ENCODE measurements at places on chromosomes 13 and 19.

DNA sequence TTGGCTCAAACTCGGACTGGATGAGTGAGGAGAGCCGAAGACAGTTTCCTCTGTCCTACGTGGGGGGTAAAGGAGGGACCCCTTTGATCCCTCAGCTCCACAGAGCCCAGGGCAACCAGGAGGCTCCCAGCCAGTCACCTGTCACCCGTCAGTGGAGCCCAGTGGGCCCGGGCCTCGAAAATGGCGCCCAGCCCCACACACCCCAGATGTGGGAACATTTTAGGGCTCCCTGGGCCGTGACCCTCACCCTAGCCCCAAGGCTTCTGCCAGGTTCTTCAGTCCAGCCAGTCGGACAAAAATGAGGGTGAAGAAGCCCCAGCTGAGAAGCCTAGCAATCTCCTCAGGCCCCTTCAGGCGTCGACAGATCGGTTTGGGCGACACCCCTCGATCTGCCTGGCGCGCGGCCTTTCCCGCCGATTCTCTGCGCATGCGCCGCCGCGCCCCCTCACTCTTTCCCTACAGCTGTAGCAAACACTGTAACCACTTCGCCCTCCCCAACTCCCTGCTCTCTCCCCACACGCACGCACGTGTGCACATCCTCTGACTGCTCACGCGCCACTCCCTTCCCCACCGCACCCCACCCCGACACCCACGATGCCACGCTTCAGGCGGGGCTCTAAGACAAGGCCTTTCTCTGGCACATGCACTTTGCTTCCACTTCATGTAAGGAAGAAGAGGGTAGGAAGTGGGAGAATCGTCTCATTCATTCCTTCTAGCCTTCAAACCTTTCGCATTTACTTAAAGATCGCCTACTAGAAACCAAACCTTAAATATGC lies at the start of gene SLC6A16:
Gene SLC6A16, minus strand, starts transcription at position 391 of the 776 bp plus-strand sequence. CDS start 13,844 bp downstream, outside the sequence.
- peaks cover 19% of the 10 kb centered on the region for H3K36me3 ChIP-seq
- H3K4me1 ChIP-seq = no peaks in the 10 kb centered on the region
- no peak within 1 kb of the TSS for H3K4me3 ChIP-seq
- DNase-seq = no peak

- peaks cover 27% of the 10 kb centered on the region for H3K4me1 ChIP-seq
- H3K36me3 ChIP-seq = peaks cover 29% of the 10 kb centered on the region
- no peaks in the 10 kb centered on the region for H3K27me3 ChIP-seq
- DNase-seq = no peak
- no peak overlapping the region for H3K4me3 ChIP-seq
Measured at GRCh38 chr19:16882146-16882545, 6.7 kb upstream of the F2RL3 start.

GRCh38 chr19:48962029-48962848 lies 2.9 kb upstream of the FTL start:
- peaks cover 47% of the 10 kb centered on the region for H3K4me1 ChIP-seq
- peaks cover 13% of the 10 kb centered on the region for H3K36me3 ChIP-seq
- H3K27ac ChIP-seq = peak overlapping the region; percentile 94
- no peaks in the 10 kb centered on the region for H3K27me3 ChIP-seq
- DNase-seq = peak; percentile 54

- H3K27me3 ChIP-seq = no peaks in the 10 kb centered on the region
- no peak for DNase-seq
- H3K4me3 ChIP-seq = no peak overlapping the region
- H3K4me1 ChIP-seq = no peaks in the 10 kb centered on the region
- no peaks in the 10 kb centered on the region for H3K36me3 ChIP-seq
- no peak overlapping the region for H3K27ac ChIP-seq
Measured at GRCh38 chr13:47397739-47398138, 500.9 kb upstream of the HTR2A start.

DNA sequence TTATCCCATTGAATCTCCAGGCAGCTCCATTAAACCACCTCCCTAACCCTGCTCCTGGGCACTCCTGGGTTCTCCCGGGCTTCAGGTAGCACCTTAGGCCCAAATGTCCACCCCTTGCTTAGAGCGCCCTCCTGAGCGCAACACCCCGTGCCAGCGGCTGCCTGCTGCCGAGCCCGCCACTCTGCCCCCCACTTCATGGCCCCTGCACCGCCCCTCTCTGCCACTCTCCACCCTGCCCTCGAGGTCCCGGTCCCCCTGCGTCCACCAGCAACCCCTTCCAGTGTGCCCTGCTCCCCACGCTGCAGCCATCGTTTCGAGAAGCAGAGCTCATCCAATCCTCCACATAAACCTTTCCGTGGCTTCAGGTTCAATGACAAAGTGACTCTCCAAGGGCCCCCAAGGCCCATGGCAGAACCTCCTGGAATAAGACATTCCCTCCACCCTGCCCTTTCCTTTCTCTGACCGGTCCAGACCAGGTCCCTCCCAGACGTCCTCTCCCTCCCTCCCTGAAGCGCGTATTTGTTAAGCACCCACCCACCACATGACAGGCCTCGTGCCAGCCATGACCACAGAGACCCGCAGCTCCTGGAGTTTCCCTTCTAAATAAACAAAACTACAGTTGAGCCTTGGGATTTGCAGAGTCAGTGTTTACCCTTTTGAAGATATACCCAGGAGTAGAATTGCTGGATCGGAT lies 66.6 kb downstream of the ARHGEF18 start:
- H3K36me3 ChIP-seq = peaks cover 4% of the 10 kb centered on the region
- DNase-seq = no peak
- H3K4me3 ChIP-seq = no peak overlapping the region
- H3K4me1 ChIP-seq = no peaks in the 10 kb centered on the region

- no peak overlapping the region for H3K4me3 ChIP-seq
- H3K27ac ChIP-seq = no peak overlapping the region
- peaks cover 13% of the 10 kb centered on the region for H3K4me1 ChIP-seq
Measured at GRCh38 chr19:27729332-27729731, 1483.6 kb downstream of the UQCRFS1 start.

DNA sequence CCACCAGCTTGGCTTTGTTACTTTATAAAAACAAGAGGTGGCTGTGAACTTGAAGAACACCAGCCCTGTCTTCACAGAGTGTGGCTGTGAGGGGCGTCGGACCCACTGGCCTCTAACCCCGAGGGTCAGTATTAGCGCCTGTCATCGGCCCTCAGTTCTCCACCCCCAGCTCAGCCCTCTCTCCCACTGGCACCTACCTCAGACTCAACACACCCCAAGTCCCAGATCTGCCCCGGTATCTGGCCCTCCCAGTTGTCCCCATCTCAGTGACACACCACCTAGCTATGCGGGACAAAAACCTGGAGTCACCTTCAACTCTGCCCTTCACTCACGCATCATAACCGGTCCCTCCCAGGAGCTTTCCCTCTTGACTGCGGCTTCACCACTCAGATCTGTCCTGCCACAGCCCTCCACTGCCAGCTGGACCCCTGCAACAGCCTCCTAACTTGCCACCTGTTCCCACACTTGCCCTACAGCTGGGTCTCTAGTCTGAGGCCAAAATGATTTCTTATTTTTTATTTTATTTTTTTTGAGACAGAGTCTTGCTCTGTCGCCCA lies 45.4 kb downstream of the PEPD start:
- DNase-seq = no peak
- H3K4me1 ChIP-seq = no peaks in the 10 kb centered on the region
- H3K36me3 ChIP-seq = peaks cover 29% of the 10 kb centered on the region
- H3K4me3 ChIP-seq = no peak overlapping the region
- no peaks in the 10 kb centered on the region for H3K27me3 ChIP-seq

DNA sequence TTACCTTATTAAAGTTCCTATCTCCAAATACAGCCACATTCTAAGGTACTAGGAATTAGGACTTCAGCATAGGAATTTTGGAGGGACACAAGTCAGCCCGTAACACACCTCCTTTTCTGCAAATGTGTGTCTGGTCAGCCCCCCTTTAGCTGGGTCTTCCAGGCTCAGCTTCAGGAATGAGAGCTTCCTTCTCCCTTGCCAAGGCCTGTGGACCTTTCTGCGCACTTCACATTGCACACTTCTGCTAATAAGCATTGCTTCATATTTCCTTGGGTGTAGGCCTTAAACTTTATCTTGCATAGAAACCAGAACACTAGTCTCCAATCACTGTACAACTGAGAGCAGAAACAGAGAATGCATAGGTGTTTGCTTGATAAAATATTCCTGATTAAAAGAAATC lies 4.5 kb upstream of the STK24 start:
- H3K36me3 ChIP-seq = no peaks in the 10 kb centered on the region
- no peak overlapping the region for H3K27ac ChIP-seq
- no peaks in the 10 kb centered on the region for H3K27me3 ChIP-seq
- peaks cover 34% of the 10 kb centered on the region for H3K4me1 ChIP-seq
- DNase-seq = no peak

DNA sequence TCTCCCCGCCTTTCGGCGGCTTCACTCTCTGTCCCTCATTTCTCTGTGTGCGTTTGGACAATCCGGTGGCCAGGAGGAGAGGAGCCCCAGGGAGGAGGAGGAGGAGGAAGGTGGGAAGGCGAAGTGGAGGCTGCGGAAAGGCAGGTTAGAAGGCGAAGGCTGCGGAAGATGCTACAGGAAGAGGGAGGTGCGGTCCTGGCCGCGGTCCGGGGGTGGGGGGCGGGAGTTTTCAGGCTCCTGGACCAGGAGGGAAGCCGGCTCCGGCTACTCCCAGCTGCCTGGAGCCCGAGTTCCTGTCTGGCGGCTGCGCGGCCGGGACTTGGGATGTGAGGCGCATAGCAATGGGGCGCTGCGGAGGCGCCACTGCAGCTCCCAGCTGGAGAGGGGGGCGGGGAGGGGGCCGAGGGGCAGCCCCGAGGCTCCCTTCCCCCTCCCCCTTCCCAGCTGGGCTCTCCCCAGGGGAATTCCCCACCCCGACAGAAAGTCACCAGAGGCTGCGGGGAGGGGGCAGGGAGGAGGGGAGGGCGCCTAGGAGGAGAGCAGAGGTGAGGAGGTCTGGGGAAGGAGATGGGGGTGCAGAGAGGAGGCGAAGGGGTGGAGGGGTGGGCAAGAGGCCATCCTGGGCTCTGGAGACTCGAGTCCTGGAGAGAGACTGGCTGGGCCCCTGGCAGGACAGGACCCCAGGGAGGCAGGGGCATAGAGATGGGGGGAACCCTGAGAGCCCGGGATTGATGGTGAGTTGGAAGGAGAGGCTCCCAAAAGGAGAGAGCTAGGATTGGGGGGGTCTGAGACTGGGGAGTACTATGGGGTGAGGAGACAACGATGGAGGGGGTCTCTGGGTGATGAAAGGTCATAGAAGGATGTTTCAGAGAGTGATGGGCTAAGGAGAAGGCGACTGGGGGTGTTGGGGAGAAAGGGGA lies 2.0 kb downstream of the LRRC4B start:
- no peak for DNase-seq
- H3K4me3 ChIP-seq = no peak overlapping the region
- no peaks in the 10 kb centered on the region for H3K36me3 ChIP-seq
- H3K4me1 ChIP-seq = peaks cover 6% of the 10 kb centered on the region
- H3K27ac ChIP-seq = no peak overlapping the region
- peaks cover 82% of the 10 kb centered on the region for H3K27me3 ChIP-seq

DNA sequence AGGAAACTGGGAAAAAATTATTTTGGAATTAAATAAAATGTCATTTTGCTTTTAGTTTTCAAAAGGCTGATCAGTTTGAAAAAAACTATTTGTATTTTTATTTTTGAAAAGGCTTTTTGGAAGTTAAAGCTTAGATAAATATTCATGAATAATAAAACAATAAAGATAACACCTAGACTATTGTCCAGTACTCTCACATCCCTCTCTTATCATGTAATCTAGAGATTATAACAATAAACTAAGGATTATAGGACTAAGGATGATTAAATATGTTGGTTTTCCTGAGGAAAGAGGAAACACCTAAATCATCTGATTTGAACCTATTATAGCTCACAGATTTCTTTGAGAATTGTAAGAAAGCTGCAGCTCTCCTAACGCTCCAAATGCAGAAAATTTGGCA lies 81.4 kb upstream of the AKAP11 start:
- no peaks in the 10 kb centered on the region for H3K4me1 ChIP-seq
- no peak overlapping the region for H3K27ac ChIP-seq
- no peaks in the 10 kb centered on the region for H3K27me3 ChIP-seq
- no peak overlapping the region for H3K4me3 ChIP-seq

GRCh38 chr19:51156710-51157109 lies 14.6 kb downstream of the SIGLEC7 start:
- DNase-seq = no peak
- H3K4me3 ChIP-seq = no peak overlapping the region
- peaks cover 59% of the 10 kb centered on the region for H3K27me3 ChIP-seq
- no peaks in the 10 kb centered on the region for H3K4me1 ChIP-seq
- H3K36me3 ChIP-seq = no peaks in the 10 kb centered on the region

- no peak for DNase-seq
- H3K27me3 ChIP-seq = no peaks in the 10 kb centered on the region
- no peaks in the 10 kb centered on the region for H3K36me3 ChIP-seq
- peaks cover 7% of the 10 kb centered on the region for H3K4me1 ChIP-seq
- H3K27ac ChIP-seq = no peak overlapping the region
Measured at GRCh38 chr13:98648686-98649085, 71.8 kb upstream of the STK24 start.

Data from left ventricle myocardium inferior (tissue), 1 donor.